ENCODE measurements at places on chromosomes 11 and 22.

DNA sequence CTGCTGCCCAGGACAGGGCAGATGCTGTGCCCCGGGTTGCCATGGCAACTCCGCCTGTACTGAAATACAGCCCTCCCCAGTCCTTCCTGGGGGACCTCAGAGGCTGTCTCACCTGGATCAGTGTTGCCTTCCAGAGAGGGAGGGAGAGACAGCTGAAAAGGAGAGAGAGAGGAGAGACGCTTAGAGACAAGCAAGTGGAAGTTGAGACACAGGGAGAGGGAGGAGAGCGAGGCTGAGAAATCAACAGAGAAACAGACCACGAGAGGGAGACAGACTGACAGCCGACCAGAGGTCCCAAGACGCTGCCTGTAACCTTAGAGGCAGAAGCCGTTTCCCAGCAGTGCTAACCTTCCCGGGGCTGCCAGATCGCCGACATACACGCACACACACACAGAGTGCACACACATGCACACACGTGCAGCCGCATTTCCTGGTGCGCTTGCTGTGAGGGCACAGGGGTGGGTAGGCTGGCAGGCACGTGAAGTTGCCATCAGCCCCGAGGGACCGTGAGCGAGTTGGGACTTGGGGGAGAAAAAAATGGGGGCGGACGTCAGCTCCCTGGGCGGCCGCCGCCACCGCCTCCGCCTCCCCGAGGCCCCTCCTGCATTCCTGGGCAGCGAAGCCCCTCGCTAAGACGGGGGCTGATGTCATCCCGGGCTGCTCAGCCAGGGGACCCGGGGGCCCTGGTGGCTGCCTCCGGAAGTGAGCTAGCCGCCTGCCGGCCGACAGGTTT is 88.6 kb upstream of the CRYBB3 start:
- DNase-seq = peak; percentile 42

- DNase-seq = no peak
Measured at GRCh38 chr11:26187639-26188038, 144.3 kb upstream of the ANO3 start.

DNA sequence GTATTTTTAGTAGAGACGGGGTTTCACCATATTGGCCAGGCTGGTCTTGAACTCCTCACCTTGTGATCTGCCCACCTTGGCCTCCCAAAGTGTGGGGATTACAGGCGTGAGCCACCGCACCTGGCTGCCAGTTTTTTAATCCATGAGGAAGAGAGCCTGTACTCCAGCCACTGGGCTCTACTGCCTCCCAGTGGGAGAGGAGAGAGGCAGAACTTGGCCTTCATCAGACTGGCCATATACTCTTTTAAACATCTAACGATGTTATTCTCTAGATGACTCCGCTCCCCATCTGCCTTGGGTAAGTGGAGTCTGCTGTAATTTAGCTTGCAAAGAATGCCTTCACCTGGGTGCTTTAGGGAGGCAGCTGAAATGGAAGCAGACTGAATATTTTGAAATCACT is 34.6 kb downstream of the SLC6A5 start:
- no peak for DNase-seq

DNA sequence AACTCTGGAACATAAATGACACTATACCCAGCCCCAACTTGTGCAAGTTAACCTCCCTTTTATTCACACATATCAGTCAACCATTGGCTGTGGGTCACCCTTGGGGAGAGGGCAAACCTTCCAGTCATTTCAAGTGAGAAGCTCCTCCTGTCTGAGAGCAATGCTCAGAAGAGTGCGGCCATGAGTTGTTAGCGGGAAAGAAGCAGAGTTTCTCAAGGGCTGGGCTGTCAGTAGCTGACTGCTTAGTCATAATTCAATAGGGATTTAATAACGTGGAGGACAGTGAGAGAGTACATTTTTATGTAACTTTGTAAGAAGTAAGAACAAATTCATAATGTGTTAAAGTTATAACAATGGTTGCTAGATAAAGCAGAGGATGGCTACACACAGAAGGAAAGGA is 5.1 kb downstream of the PATE2 start:
- DNase-seq = no peak

GRCh38 chr11:15526032-15526431 is 411.3 kb downstream of the INSC start:
- no peak for DNase-seq

- DNase-seq = no peak
Measured at GRCh38 chr11:18958221-18958910, 19.2 kb upstream of the MRGPRX1 start.

DNA sequence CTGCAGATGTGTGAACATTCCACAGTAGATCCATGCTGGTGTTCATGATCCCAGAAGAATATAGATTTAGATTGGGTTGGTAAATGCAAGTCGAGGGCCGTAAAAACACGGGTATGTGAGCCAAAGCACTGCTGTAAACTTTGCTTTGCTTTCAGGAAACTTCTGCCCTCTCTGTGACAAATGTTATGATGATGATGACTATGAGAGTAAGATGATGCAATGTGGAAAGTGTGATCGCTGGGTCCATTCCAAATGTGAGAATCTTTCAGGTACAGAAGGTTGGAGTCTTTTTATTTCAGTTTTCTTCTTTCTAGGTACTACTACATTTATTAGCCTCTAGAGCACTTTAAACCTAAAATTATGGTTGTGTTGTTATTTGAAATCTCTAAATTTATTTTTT is 36.2 kb upstream of the TTC36 start:
- DNase-seq = no peak

- DNase-seq = no peak
Measured at GRCh38 chr11:117730208-117730800, 66.7 kb downstream of the DSCAML1 start.

DNA sequence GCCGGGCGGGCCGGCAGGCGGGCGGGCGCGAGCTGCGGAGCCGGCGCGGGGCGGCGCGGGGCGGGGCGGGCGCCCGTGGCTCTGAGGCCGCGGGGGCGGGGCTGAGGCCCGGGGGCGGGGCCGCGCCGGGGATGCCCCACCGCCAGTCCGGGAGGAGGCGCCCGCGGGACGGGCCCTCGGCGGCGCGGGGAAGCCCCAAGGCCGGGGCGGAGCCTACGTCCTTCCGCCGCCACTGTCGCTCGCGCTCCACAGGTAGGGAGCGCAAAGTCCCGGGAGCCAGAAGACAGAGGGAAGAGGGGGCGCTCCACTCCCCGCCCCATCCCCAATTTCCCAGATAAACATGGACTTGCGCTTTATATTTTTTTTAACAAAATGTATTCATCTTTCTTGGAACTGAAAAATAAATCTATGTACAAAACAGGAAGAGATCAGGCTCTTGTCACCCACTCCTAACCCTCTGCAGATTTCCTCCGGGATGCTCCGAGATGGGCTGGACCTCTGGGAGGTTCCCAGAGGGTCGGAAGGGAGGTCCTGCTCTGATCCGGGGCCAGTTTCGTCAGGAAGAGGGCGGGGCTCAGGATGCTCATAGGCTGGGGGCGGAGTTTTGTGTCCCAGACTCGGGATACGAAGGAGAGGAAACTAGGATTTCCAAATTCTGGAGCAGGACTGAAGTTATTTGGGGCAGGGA is at the start of gene MAP4K2:
MAP4K2 (minus strand) TSS at position 57 of the 688 bp plus-strand sequence. CDS start 65 bp downstream, outside the sequence.
- peak; percentile 44 for DNase-seq

DNA sequence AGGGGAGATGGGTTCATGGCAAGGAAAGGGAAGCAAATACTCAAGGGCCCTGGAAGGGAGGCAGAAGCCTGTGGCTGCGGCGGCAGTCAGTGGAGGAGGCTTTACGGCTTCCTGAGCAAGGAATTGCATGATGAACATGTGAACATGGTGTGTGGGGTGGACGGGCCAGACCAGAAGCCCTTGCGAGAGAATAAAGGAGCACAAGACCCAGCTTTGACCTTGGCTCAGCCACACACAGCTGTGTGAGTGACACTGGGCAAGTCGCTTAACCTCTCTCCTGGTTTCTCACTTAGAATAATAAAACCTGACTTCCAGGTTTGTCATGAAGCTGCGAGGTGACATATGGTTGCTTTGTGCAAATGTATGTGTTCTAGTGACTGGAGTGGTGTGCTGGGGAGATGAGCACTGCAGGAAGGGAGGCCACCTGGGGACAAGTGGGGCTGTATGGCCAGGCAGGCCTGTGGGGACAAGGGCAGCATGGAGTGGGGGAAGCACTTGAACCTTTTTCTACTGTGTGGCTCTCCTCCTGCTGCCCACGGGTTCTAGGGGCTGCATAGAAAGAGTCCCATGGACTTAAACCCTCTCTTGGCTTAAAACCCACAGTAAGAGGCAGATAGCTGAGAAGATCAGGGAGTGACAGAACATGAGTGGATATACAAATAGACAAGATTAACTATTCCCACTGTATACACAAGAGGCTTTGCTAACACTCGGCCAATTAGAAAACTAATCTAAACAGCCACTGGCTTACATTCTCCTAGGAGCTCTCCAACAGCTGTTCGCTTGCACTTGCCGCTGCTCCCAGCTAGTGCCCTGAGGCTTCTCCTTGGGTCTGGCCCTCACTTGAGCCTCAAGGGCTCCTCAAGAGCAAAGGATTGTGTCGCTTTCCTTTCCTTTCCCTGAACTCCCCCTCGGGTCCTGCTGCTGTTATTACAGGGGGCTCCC is 67.3 kb upstream of the CDON start:
- no peak for DNase-seq

DNA sequence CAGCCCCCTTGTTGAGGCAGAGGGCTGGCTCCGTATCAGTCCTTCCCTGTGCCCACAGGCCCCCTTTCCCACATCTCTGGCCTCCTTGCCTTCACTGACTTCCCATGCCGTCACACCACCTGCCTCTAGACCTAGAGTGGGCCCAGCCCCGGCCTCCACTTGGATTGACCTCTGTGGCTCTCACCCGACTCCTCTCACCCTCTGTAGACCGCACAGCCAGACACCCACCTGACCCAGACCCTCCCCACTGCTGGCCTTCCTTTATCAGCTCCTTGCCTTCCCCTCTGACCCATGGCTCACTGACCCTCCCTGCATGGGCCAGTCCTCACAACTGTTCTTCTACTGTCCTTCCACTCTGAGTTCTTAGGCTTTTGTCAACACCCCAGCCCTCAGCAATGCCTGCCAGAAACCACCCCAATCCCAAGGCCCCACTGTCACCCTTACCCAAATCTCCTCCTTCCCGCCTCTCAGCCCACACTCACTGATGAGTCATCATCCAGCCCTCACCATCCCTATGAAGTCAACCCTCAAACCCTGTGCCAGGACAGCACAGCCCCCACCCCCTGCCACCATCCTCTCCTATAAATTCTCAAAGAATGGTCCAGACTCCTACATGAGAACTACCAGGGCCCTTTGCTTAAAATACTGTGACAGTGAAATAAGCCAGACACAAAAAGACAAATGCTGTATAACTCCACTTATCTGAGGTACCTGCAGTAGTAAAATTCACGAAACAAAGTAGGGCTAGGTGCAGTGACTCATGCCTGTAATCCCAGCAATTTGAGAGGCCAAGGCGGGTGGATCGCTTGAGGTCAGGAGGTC is 53.4 kb downstream of the SCGB1A1 start:
- DNase-seq = no peak

DNA sequence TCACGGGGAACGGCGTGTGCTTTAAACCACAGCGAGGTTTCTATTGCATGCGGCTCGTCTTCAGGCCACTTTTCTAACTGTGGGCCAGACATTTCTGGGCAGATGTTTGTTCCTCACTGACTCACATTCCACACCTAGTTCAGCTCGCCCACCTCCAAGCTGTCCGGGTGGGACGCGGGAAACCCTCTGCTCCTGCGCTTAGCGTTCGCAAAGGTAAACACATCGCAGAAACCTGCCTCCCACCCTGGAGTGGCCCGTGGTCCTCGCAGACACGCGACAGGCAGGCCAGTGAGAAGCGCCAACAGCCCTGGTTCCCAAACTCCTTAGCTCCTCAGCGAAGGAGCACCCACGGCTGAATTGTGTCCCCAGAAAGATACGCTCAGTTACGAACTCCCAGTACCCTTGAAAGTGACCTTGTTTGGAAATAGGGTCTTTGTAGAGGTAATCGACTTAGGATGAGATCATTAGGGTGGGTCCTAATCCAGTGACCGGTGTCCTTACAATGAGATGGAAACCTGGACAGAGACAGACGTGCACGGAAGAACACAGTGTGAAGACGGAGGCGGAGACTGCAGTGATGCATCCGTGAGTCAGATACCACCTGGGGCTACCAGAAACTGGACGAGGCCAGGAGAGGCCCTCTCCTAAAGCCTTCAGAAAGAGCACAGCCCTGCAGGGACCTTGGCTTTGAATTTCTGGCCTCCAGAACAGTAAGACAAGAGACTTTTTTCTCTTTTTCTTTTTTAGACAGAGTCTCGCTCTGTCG is 82.7 kb downstream of the CELSR1 start:
- no peak for DNase-seq

DNA sequence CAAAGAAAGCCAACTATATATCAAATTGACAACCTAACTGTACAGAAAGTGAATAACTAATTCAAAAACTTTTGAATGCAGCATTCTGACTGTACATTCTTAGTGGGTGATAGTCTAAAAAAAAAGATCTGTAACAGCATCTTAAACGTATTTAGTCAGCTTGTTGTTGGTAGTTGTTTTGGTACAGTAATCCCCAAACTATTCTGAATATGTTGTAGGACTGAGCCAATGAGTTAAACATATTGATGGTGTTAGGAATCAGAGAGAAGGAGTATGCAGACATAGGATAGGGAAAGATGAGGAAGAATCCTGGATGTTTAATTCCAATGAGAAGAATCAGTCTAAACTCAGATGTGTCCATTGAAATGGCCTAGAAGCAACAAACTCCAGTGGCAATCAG is 41.9 kb upstream of the KIRREL3 start:
- no peak for DNase-seq

GRCh38 chr11:69948256-69949141 is 129.3 kb upstream of the FGF3 start:
- DNase-seq = no peak

DNA sequence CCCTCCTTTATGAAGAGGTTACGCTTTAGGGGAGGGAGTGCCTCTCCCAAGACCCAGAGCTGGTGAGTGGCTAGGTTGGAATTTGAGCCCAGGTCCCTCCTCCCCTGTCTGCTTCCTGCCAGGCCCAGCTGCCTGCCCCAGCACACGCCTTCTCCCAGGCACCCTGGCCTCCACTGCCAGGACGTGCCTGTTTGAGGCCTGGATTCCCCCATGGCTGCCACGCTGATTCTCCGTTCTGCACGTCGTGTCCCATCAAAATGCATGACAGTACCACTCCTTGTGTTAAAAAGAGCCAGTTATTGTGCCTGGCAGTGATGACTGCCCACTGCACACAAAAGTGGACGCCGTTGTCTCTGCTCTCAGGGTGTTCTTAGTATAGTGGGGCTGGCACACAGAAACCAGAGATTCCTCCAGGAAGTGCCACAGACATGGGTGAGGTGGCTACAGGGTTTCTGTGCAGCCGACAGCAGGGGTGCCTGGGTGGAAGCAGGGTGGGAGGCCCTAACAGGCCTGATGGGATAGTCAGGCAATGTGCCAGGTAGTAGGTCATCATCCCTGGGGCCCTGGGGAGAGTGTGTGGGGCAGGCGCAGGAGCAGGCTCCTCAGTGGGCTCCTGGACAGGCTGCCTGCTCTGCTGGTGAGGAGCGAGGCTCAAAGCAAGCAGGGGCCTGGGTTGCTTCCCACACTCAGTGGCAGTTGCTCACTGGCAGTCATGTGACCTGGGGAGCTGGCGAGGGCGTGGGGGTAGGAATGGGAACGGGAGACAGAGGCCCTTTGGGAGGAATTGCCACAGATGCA is 24.2 kb downstream of the MED15 start:
- peak; percentile 73 for DNase-seq

- DNase-seq = no peak
Measured at GRCh38 chr11:107928767-107929507, 689 bp downstream of the RAB39A start.

- no peak for DNase-seq
Measured at GRCh38 chr11:119523539-119524157, 100.7 kb upstream of the THY1 start.

Measured in HFF-Myc (cell line).